NCI-H748 treated with DMSO at 0.1 percent for 48 hours (cell line): ENCODE measurements at places on chromosomes 11 and 22.

- no peak for DNase-seq
These were observed 2.9 kb upstream of the SERPINH1 start for GRCh38 chr11:75558939-75559843.

GRCh38 chr11:117786135-117786870, 10.7 kb downstream of the DSCAML1 start:
- DNase-seq = no peak

DNA sequence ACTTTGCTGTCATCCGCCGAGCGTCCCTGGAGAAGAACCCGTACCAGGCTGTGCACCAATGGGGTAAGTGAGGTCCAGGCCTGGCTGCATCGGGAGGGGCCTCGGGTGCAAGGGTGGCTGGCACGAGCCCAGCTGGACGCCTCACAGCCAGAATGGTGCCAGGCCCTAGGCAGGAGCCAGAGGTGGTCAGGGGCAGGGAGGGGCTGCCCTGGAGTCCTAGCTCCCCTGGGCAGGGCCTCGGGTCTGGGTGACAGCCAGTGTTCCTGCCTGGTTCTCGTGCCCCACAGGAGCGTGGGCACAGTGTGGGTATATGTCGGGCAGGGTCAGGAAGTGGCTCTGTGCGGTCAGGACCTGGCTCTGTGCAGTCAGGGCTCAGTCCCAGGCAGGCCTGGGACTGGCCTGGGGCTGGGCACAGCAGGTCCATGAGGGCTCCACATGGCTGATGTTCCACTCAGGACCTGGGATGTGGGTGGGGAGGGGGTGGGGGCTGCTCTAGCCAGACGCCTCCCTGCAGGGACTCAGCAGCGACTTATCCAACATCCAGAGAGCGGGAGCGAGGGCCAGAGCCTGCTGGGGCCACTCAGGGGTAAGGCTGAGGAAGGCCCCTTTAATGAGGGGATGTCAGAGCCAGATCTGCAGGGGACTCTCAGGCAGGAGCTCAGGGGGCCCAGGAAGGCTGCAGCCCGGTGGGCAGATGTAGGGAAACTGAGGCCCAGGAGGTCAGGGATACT, 1.2 kb downstream of the TSPAN32 start:
- no peak for DNase-seq

- DNase-seq = no peak
These were observed 35.3 kb upstream of the KIRREL3 start for GRCh38 chr11:127035824-127036223.

DNA sequence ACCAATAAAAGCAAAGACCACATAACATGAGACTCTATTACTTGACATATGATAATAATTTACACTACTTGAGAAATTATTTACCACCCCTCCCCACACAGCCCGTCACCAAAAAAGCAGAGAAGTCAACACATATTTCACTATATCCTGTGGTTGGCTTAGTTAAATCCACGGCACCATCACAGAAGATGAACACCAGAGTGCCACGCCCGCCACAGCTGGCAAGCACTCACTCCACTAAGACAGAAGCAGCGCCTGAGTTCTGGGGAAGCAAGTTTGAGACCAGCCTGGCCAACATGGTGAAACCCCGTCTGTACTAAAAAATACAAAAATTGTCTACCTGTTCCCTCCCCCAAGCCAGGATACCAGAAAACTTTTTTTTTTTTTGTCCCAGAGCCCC, 53.1 kb downstream of the PACSIN2 start:
- DNase-seq = no peak

- DNase-seq = no peak
These were observed 70.7 kb upstream of the AKIP1 start for GRCh38 chr11:8839957-8840945.

DNA sequence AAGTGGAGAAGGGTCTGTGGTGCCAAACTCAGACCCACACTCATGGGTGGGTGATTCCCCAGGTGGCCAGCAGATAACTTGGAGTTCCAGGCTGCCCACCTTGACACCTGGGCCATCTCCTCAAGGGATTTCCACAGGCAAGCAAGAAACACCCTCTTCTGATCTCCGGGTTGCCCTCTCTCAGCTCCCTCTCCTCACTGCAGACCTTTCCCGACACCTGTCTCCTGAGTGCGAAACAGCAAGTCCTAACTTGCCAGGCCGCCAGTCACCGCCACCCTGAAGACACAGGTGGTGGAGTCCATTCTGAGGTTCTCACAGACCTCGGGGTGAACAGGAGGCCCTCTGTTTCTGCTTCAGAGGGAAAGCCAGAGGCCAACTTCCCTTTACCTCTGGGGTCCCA, 16.6 kb downstream of the GALNT18 start:
- no peak for DNase-seq

DNA sequence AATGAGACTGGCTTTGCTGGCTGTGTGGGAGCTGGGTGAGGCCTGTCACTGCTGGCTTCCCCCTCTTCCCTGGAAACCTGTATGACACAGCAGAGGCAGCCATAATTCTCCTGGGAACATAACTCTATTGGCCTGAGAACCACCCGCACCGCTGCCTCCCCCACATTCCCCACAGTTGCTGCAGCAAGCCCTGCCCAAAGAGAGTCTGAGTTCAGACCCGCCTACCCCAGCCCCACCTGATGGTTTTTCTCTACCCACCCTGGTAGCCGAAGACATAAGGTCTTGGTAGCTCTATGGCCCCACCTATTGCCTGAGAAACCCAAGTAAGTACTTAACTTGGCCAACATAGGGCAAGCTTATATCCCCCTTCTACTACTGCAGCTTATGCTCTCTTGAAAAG, 174.8 kb downstream of the C11orf91 start:
- no peak for DNase-seq

DNA sequence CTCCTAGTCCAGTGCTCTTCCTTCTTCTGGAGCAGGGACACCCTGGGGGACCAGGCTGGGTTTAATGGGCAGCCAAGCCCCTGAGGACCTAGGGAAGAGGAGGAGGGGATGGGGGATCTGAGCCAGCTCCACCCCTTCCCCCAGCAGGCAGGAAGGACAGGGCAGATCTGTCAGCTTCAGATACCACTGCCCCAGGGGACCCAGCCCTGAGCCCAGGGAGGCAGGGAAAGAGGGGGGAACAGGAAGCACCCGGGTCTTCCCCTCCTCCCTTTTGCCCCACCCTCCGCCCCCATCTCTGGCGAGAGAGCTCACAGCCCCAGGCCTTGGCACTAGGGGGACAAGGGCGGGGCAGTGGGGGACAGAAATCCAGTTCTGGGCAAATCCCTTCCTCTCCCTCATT, 11.7 kb upstream of the SOX10 start:
- DNase-seq = no peak

DNA sequence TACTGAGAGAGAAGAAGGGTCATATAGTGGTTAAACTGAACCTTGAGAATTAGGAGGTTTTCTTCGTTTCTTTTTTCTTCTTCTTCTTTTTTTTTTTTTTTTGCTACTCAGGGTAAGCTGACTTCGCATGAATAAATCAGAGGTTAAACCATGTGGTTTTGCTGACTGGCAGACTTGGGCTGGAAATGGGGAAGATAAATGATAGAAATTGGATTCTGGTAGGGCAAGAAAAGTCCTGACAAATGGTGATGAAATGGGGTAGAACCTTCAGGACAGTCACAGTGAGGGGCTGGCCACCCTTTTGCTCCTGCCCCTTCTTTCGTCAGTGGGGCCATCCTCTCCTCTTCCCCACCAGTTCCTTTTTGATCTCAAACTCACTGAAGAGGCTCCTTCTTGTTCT, 1.6 kb upstream of the SWAP70 start:
- no peak for DNase-seq

- DNase-seq = no peak
These were observed 49.1 kb upstream of the A4GALT start for GRCh38 chr22:42769574-42770447.

DNA sequence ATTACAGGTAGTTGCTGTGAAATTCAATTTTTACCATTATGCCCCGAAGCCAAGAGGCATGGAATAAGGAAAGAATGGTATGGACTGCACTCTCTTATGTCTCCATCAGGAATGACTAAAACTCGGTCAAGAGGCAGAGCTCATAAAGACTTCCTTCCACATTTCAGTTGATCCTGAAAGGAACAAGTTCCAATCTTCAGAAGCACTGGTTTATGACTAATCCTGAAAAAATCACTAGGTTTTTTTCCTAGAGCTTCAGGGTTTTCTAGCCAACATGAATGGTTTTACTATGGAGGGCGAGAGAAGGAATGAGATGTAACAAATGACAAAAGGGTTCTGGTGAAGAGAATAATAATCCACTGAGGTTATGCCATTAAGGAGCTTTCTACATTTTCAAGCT, 832.2 kb downstream of the NTM start:
- no peak for DNase-seq

GRCh38 chr11:44605965-44606364, 40.5 kb downstream of the CD82 start:
- no peak for DNase-seq
